Gastroesophageal sphincter (tissue), 4 donors: ENCODE measurements at places on chromosomes 13 and 19.

DNA sequence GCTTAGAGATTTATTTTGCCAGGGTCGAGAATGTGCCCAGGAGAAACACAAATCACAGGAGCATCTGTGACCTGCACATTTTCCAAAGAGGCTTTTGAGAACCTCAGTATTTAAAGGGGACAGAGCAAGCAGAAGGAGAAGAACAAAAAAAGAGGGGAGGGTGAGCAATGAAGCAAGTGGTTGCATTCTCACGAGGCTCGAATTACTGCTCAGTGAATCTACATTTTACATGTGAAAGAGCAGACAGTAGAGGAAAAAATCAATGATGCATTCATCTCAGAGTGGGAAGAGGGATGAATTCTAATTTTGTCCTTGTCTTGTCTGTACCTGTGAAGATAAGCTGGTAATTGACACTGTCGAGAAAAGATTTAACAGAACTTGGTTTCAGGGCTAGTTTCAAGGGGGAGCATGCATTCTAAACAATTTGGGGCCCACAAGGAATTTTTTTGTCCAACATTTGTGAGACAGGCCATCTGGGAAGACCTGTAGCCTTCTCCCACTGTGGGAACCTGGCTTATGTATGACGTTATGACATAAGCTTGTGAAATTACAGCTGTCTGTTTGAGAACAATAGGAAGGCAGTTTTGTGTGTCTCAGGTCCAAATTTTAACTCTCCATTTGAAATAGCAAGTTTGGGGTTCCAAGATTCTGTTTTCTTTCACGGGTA lies 855.1 kb downstream of the SLITRK5 start:
- no peak for ATAC-seq

- no peak for ATAC-seq
Measured at GRCh38 chr13:80239571-80240255, 101.2 kb downstream of the SPRY2 start.

DNA sequence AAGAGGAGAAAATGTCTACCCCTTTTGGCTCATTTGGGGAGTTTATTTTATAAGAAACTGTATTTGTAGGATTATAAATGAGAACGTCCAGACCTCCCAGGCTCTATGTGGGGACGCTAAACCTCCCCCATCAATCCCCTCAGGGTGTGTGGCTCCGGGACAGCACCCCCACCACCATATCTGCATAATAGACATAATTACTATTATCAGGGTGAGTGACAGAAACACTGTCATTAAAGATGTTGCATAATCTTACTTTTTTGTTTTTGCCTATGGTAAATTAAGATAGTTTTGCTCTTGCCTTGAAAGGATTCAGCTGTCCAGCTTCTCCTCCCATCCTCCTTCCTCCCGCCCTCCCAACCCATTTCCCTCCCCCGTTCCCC lies 93.3 kb downstream of the NUFIP1 start:
- no peak for ATAC-seq

DNA sequence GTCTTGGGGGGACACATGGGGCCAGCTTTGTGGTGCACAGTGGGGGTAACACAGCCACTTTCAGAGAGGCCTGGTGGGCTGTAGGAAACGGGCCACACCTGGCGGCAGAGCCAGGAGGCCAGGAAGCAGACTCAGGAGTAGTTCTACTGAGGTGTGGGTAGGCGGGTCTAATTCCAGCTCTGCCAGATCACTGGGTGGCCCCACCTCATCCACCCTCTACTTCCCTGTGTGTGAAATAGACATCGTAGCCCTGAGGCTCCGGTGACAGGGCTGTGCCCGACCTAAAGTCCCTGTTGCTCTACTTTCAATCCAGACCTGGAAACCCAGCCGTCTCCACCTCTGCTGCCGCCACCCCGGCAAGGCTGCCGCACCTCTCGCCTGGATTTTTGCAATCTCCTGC lies 4.0 kb downstream of the NKPD1 start:
- ATAC-seq: no peak

DNA sequence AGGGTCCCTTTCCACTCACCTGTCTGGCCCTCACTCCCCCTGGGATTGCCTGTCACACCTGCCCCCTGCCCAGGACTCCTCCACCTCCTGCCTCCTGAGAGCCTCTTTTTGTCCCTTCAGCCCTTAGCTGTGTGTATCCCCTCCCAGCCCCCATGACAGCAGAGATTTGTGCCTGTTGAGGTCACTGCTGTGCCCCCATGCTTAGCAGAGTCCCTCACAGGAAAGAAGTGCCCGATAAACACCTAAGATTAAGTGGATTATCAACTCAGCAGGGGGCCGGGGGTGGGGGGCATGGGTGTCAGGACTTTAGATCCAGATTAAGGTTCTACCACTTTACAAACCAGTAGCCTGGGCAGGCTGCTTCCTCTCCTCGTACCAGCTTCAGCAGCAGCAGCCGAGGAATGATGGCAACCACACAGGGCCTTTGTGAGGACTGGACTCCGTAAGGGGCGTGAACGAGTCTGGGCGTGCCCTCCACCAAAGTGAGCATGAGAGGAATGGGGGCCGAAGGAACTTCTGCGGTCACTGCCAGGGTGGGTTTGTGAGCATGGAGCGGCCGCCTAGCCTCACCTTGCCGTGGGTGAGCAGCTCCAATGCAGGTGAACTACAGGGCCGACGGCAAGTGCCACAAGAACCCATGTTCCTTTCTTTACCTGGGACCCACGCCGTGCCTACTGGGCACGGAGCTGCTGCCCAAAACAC lies 36.1 kb downstream of the ZNF787 start:
- no peak for ATAC-seq

DNA sequence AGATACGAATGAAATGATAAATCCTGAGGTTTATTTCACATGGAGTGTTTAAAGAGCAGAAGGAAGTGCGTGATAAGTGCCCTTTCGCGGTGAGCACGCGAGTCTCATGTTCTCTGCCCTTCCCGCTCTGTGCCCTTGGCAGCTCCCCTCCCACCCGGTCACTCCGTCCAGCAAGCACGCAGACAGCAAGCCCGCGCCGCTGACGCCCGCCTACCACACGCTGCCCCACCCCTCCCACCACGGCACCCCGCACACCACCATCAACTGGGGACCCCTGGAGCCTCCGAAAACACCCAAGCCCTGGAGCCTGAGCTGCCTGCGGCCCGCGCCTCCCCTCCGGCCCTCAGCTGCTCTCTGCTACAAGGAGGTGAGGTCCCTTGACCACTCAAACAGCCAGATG lies 37.4 kb upstream of the TEX29 start:
- ATAC-seq: no peak

DNA sequence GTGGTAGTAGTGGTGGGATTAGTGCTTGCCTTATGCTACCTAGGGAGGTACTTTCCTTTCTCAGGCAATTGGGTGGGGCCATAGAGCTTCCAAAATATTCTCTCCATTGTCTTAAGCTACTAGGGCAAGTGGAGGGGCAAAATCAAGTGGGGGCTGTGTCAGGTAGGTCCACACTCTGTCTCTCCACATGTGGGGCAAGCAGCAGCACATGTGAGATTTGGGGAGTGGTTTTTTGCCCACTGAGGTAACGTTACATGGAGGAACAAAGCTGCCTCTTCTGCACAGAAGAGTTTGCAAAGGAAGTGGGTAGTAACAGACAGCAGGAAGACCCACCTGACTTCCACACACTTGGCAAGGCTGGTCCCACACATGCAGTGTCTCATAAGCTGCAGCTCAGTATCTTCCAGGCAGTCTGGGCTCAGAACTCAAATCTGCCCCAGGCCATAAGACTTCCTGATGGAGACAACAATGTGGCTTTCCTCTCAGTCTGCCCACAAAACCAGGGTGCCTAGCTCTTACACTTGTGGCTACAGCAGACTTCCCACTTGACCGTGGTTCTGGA lies 1581.5 kb upstream of the PCDH20 start:
- no peak for ATAC-seq

- no peak for ATAC-seq
Measured at GRCh38 chr13:63201493-63201892, 1785.8 kb upstream of the PCDH20 start.

DNA sequence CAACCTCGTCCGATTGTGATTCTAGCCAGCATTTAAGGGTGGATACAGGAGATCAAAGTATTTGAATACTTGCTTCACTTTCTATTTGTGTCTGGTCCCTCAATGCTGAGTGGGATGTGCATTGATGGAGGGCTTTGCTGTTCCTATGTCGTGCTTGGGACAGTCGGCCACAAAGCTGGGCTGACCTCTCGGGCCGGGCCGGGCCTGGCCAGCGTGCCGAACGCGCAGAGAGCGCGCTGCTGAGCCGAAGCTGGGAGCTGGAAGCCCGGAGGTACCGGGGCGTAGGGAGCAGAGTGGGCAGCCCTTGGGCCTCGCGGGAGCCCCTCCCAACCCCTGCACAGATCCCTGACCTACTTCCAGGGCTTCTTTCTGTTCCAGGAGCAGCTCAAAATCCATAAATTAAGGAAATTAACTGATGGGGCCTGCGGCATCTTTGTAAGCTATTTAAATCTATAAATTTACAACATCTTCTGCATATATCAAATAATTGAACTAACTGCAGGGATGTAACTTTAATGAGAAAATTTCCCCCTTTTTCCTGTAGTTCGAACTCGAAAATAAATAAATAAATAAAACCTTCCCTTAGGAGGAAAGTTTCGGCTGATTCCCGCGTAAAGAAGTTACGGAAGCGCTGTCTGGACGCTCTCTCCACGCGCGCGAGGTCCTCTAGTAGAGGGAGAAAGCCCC lies 1.8 kb upstream of the KCTD15 start:
- ATAC-seq: no peak

DNA sequence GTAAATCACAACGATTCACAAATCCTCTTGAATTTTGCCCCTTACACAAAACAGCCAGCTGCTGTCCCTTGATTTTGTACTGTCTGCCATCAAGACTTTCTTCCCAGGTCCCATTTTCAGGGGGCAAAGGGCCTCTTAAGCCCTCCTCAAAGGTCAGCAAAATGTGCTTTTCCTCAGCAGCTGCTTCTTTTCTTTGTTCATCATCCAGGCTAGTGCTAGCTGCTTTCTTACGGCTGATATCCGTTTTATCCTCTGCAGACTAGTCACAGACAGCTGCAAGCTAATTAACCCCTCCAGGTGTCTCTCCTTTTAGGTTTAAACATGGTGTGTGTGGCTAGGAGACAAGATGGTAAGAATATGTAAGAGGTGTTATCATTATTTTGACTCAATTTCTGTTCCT lies 90.9 kb downstream of the NALCN start:
- ATAC-seq: no peak

- no peak for ATAC-seq
Measured at GRCh38 chr13:43284162-43284561, 260.8 kb downstream of the DNAJC15 start.

DNA sequence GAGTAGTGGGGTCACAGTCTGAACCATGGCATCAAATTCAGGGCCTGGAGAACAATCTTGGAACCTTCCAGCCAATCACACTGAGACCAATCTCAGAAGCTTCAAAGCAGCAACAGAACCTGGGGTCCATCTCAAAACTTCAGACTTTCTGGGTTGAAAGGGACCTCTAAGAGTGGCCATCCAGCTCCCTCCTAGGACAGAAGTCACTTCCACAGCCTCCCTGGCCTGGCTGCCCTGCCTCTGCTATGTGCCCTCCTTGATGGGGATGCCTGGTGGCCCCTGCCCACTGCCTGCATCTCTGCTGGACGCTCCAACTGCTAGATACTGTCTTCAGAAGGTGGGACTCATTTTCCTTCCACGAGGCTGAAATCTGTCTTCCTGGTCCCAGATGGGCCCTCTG lies 1.8 kb downstream of the TLE2 start:
- no peak for ATAC-seq

DNA sequence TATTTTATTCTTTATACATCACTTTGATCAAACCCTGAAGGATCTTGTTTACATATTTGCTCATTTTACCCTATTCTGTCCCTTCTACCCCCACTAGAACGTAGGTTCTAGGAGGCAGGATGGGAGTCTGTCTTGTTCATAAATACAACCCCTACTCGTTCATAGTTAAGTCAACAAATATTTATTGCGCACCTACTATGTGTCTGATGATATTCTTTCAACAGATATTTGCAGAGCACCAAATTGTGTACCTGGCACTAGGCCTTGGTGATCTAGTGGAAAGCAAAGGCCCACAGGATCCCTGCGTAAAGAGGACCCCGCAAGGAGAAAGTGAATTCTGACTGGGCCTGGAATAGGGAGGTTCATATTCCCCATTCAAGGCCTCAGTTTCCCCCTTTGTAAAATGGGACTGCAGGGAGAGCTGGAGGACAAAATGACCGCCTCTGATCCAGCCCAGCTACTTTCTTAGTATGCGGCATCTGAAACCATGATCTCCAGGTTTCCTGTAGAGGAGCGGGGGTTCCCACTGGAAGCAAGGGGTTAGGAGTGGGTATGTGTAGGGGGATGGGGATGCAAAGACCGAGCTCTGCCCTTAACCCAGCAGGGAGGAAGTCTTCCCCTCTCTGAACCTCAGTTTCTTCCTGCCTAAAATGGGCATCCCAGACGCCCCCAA lies 534 bp upstream of the GEMIN7 start:
- ATAC-seq: peak; percentile 3

- no peak for ATAC-seq
Measured at GRCh38 chr13:112891477-112892401, 77.3 kb upstream of the MCF2L start.

- no peak for ATAC-seq
Measured at GRCh38 chr13:79593641-79594275, 112.8 kb downstream of the NDFIP2 start.

- no peak for ATAC-seq
Measured at GRCh38 chr13:26855921-26856320, 95.3 kb upstream of the GPR12 start.

DNA sequence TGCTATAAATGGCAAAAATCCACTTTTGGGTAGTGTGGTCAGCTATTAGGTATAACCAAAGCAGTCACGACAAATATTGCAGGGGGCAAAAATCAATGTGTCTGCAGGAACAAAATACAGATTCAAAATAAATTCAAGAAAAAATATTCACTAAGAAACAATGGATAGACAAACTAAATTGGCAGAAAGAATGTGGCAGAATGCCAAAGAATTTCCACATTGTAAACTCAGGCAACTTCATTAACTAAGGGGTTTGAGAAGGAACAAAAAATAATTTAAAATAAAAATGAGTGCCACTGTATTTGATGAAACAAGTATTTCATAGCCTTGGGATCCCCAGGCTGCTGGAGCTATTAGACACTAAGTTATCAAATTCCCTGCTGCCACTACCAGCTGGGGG lies 193.1 kb downstream of the VWA8 start:
- ATAC-seq: no peak

DNA sequence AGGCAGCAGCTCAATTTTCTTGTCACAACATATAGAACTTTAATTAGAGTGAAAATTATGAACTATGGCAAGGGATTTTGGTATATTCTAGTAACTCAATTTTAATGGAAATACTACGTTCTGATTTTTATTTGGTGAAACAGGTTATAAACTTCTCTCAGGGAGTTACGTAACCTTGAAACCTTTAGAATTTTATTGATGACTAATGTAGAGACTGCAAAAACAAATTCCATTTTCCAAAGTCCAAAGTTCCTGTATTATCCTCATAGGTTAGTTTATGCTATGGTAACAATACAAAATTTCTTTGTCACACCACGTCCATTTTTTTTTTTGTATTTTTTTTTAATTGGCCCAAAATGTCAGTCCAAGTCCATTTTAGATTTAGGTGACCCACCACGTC lies 185.7 kb downstream of the KLF5 start:
- ATAC-seq: no peak
